ENCODE measurements at places on chromosomes 1 and 21.

GRCh38 chr1:83626603-83627002 is 372.3 kb downstream of the TTLL7 start:
- no peak for DNase-seq

DNA sequence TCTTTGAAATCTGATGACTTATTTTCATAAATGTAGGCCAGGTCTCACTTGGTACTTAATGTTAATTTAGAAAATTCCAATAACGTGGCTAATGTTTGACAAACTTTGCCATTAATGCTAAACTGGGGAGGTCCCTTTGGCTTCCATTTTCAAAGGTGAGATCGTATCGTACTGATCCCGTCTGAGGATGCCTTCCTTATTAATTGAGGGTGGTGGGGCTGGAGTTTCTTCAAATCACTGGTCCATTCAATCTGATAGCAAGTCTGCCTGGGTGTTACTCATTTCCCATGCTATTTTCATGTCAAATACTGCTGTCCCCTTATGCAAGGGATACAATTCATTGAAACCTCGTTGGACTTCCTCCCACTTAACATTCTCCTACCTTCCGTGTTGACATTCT is 327.1 kb downstream of the DISC1 start:
- DNase-seq: no peak

DNA sequence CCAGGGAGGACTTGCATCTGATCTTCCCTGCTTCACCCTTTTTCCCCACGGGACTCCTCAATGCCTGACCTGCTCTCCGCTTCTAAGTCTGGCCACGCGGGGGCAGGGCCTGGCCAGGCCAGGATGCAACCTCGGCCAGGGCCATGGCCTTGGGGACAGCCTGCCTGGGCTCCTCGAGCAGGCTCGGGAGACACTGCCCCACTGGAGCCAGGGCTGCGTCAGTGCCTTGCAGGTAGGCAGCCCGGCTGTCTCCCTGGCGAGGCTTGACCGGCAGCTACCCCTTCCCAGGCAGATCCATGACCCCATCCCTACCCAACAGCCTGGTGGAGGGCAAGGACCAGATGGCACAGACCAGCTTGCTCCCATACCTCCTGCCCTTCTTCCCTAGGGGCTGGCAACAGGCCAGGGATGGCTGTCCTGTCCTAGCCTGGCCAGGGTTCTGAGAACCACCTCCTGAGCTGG is 2.7 kb upstream of the PRDM16 start:
- no peak for DNase-seq

GRCh38 chr21:16678429-16679160 is 834.2 kb upstream of the CXADR start:
- DNase-seq: peak; percentile 2

GRCh38 chr1:169623132-169623926 is 6.6 kb downstream of the SELP start:
- no peak for DNase-seq
